ENCODE measurements at places on chromosomes 3 and 15. TPM values are rescaled to one million over a fixed set of nuclear protein-coding genes. Genes with fewer than 3 reads are reported as not detected.

Gene MKRN2OS
- not detected for total RNA-seq

DNA sequence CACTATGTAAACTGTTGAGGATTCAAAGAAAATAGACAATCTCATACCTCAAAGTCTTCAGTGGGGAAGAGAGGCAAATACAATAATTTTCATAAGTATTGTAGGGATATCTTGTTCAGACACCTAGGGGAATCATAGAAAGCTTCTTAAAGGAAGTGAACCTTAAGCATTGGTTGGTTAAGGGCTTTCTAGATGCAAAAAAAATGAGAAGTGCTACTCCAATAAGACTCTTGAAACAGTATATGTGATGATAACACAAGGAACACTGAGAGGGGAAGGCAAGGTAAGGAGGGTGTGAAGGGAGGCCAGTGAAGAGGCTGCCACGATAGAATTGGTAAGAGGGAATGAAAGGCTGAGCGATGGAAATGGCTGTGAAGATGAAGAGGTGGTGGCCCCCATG is 104.1 kb downstream of the TPRG1 start:
- no peaks in the 10 kb centered on the region for H3K27me3 ChIP-seq
- peaks cover 30% of the 10 kb centered on the region for H3K4me1 ChIP-seq
- H3K27ac ChIP-seq: no peak overlapping the region

DNA sequence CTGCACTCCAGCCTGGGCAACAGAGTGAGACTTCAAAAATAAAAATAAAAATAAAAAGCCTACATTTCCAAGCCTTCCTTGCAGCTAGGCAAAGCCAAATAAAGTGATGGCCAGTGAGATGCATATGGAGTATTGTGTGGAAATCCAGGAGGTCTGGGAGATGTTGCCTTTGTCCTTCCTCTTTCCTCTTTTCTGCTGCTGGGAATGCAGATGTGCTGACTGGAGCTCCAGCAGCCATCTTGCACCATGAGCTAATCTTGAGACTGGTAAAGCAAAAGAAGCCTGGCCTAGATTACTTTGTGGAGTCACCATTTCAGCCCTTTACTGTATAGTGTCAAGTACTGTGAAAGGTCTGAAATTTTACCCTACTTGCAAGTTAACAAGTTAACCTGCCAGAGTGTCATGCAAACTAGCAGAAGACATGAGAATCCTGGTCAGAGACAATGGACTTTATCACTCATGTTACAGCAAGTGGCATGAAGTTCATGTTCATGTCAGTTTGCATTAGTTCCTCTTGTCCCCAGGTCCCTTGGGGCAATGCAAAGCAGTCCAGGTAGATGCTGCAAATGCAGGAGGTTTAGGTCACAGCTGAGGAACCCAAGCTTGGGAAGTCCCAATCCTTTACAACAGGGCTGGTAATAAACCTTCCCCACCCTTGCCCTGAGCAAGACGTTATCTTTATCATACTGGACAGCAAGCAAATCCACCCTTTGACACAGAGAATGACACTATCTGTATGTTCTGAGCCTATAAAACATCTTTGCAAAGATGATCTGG is 103.1 kb downstream of the TLE3 start:
- H3K4me1 ChIP-seq: no peaks in the 10 kb centered on the region
- H3K36me3 ChIP-seq: no peaks in the 10 kb centered on the region
- DNase-seq: no peak
- H3K27me3 ChIP-seq: no peaks in the 10 kb centered on the region

DNA sequence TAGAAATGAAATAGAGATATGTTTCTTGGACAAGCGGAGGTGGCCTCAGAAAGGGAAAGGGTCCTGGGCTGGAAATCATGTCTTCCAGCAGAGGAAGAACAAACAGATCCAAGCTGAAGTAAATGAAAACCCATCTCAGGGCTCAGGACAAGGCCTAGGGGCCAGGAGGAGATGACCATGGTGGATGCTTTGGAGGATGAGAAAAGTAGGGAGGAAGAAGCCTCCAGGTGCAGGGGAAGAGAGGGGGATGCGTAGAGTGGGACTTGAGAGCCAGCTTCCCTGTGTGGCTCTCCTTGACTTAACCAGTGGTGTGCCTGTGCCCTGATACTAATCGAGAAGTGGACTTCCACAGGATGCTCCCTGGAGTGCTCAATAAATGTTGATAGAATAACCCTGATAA is 203.2 kb downstream of the FAM43A start:
- no peak overlapping the region for H3K27ac ChIP-seq
- H3K27me3 ChIP-seq: peaks cover 2% of the 10 kb centered on the region
- no peak for DNase-seq
- H3K4me3 ChIP-seq: no peak overlapping the region

- H3K27ac ChIP-seq: no peak overlapping the region
- peaks cover 2% of the 10 kb centered on the region for H3K4me1 ChIP-seq
- peaks cover 13% of the 10 kb centered on the region for H3K36me3 ChIP-seq
- no peaks in the 10 kb centered on the region for H3K27me3 ChIP-seq
Measured at GRCh38 chr15:63615935-63616334, 18.7 kb downstream of the FBXL22 start.
